T-cell (primary cell): ENCODE measurements at places on chromosomes 16 and 17. TPM values are rescaled to one million over a fixed set of nuclear protein-coding genes. Genes with fewer than 3 reads are reported as not detected.

Gene IFI35
- total RNA-seq = 27.0 TPM

Gene GNG13
- total RNA-seq = not detected

Gene TRAF7
- 25.6 TPM for total RNA-seq

DNA sequence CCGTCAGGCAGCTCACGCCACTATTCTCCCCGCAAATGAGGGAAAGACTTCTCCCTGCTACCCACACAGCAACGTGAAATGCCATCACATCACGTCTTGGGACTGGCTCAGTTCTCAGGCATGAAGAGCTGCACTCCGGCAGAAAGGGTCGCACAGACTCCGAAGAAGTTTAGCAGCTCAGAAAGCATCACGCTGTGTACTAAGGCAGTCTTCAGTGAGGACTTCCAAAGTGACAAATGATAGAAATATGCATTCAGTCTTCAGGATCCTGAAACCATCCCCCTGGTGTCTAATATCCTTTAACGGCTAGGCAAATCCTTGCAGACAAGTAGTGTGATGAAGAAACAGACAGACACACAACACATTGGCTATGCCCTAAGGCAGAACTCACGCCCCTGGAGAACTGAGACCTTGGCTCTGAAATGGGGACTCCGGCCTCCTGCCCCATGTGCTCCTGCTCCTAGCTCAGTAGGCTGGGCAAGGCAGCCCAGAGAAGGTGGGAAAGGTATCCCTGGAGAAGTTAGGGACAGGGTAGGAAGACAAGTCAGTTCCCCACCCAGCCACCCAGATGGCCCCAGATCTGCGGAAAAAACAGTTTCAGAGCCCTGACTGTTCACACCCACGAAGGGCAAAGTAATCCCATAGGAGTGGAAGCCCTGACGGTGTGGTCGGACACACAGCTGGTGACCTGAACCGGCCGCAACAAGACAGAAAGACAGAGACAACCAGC, 1.6 kb downstream of the XYLT1 start:
- peak overlapping the region; percentile 92 for H3K4me3 ChIP-seq
- DNase-seq = no peak
- H3K4me1 ChIP-seq = peaks cover 41% of the 10 kb centered on the region
- H3K27ac ChIP-seq = no peak overlapping the region
- peaks cover 2% of the 10 kb centered on the region for H3K36me3 ChIP-seq
- H3K27me3 ChIP-seq = no peaks in the 10 kb centered on the region

DNA sequence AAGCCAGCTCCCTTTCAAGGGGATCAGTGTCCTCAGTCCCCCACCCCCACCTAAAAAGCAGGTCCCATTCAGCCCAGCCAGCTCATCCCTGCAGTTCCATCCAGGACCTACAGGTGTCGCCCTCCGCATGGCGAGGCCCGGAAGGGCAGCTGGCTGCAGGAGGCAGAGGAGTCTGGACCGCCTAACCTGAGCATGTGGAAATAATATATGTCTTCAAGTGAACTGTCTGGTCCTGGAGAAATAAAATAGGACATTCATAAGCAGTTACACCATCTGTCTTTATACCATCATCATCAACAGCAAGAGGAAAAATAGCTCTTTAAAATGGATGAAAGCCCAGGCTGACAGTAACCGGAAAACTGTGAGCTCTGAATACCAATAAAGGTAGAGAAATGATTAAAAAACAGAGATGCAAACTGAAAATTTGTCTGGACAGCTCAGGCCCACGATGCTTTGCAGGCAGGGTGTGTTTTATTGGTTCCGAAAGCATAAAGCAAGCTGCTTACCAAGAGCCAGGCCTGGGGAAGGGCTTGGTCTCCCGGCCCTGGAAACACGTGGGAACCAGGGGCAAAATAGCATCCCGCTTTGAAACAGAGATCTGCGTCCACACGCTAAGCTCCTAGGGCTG, 215.2 kb downstream of the ZFHX3 start:
- H3K4me1 ChIP-seq = no peaks in the 10 kb centered on the region
- peak; percentile 12 for DNase-seq
- H3K27ac ChIP-seq = no peak overlapping the region
- no peaks in the 10 kb centered on the region for H3K36me3 ChIP-seq

DNA sequence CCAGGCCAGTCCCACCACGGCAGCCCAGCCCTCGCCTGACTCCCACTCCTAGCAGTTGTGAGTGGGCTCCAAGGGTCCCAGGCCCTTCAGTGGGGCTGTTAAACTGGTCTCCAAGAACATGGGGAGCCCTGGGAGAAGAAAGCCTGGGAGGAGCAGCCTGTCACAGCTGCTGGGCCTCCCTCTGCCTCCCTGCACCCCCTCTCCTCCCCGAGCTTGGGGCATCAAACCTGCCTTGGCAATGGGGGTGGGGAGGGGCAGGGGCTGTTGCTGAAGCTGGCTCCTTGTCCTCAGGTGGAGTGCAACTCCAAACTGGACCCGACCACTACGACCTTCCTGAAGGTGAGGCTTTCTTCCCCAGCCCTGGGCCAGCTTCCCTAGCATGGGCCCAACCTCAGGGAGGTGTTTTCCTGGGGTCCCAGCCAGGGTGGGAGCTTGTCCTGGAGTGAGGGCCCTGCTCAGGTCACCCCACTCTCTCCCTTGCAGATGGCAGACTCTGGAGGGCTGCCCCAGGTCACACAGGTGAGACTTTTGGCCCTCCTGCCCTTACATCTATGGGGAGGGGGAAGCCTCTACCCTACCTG, 6.6 kb upstream of the SETD6 start:
- no peaks in the 10 kb centered on the region for H3K36me3 ChIP-seq
- H3K4me3 ChIP-seq = no peak overlapping the region
- H3K4me1 ChIP-seq = no peaks in the 10 kb centered on the region
- peaks cover 10% of the 10 kb centered on the region for H3K27me3 ChIP-seq
- no peak overlapping the region for H3K27ac ChIP-seq

DNA sequence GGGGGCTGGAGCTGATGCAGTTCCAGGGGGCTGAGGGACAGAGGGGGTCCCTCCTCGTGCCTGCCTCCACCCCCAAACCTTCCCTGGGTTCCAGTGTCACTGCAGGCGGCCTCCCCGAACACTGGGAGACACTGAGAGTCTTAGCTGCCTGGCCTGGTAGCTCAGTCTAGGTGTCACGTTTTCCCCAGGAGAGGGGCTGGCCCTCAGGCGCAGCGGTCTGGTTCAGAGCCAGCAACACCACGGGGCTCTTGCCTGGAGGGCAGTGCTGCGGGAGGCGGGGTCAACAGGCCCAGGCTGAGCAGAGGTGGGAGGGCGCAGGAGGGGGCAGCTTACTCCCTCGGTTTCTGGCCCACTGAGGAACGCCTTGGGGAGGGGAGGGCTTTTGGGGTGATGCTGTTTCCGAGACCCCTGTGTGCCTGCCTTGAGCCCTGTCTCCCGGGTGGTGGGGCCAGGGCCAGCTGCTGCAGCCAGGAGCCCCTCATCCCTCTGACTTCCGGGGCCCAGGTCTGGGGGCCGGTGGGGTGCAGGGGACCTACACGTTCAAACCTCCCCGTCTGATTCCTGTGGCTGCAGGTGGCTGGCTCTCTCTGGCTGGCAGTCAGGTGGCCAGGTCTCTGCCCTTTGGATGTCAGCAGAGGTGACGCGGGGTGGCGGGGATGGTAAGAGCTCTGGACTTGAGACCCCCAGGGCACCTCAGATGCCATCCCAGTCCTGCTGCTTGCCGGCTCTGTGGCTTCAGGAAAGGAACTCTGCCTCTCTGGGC, 89.3 kb upstream of the GSE1 start:
- H3K4me3 ChIP-seq = no peak overlapping the region
- no peak for DNase-seq
- H3K4me1 ChIP-seq = peaks cover 5% of the 10 kb centered on the region
- peaks cover 40% of the 10 kb centered on the region for H3K27me3 ChIP-seq
- H3K27ac ChIP-seq = no peak overlapping the region

DNA sequence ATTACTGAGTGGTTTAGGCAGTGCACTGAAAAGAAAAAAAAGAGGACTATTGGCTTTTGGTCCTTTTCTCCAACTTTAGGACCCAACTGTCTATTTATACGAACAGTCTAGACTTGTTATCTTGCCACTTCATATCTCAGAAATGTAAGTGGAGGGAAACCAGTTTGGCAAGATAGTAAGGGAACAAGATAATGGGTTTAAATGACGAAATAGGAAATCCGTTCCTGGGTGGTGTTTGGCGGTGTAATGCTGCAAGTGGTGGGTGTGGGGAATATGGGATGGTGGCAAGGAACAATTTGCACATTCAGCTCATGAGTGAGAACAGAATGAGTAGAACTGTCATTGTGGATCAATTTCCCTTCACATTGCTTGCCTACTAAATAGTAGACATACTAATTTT, 44.7 kb downstream of the GRB7 start:
- peaks cover 2% of the 10 kb centered on the region for H3K36me3 ChIP-seq
- no peak for DNase-seq
- H3K4me3 ChIP-seq = no peak overlapping the region
- H3K27ac ChIP-seq = peak overlapping the region; percentile 91
- H3K4me1 ChIP-seq = peaks cover 52% of the 10 kb centered on the region

GRCh38 chr17:37295888-37296287, 79.9 kb upstream of the C17orf78 start:
- no peak overlapping the region for H3K4me3 ChIP-seq
- no peak overlapping the region for H3K27ac ChIP-seq
- no peak for DNase-seq
- no peaks in the 10 kb centered on the region for H3K4me1 ChIP-seq
- no peaks in the 10 kb centered on the region for H3K27me3 ChIP-seq

DNA sequence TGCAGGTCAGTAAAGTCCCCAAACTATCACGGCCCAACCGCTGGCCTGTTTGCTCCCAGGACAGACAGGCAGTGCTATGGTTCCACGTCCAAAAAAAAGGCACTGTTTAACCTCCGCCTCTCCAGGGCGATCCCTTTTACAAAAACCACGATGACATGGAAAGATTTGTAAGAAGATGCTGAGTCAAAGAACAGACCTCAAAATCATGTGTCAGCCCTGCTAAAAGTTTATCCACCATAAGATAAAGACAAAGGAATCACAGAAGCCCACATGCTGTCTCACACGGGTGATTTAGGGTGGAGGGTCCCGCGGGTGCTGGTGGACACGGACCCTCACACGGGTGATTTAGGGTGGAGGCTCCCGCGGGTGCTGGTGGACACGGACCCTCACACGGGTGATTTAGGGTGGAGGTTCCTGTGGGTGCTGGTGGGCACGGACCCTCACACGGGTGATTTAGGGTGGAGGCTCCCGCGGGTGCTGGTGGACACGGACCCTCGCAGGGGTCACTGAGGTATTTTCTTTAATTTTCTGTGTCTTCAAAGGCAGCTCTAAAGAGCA, 117.2 kb upstream of the METRNL start:
- peaks cover 2% of the 10 kb centered on the region for H3K4me1 ChIP-seq
- H3K36me3 ChIP-seq = no peaks in the 10 kb centered on the region
- no peaks in the 10 kb centered on the region for H3K27me3 ChIP-seq
- H3K27ac ChIP-seq = no peak overlapping the region
- no peak overlapping the region for H3K4me3 ChIP-seq

DNA sequence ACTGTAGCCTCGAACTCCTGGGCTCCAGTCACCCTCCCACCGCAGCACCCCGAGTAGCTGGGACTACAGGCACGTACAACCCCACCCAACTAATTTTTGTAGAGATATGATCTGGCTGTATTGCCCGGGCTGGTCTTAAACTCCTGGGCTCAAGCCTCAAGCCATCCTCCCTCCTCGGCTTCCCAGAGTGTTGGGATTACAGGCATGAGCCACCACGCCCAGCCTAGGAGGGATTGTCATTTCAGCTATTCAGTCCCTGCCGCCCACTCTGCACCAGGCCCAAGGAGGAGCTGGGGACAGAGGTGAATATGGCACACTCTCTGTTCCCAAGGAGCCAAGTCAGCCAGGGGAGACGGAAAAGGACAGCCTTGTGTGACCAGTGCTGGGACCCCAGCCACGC, 256.2 kb downstream of the PARN start:
- H3K36me3 ChIP-seq = no peaks in the 10 kb centered on the region
- H3K4me3 ChIP-seq = no peak overlapping the region
- no peak overlapping the region for H3K27ac ChIP-seq
- no peaks in the 10 kb centered on the region for H3K4me1 ChIP-seq
- no peak for DNase-seq
- no peaks in the 10 kb centered on the region for H3K27me3 ChIP-seq

DNA sequence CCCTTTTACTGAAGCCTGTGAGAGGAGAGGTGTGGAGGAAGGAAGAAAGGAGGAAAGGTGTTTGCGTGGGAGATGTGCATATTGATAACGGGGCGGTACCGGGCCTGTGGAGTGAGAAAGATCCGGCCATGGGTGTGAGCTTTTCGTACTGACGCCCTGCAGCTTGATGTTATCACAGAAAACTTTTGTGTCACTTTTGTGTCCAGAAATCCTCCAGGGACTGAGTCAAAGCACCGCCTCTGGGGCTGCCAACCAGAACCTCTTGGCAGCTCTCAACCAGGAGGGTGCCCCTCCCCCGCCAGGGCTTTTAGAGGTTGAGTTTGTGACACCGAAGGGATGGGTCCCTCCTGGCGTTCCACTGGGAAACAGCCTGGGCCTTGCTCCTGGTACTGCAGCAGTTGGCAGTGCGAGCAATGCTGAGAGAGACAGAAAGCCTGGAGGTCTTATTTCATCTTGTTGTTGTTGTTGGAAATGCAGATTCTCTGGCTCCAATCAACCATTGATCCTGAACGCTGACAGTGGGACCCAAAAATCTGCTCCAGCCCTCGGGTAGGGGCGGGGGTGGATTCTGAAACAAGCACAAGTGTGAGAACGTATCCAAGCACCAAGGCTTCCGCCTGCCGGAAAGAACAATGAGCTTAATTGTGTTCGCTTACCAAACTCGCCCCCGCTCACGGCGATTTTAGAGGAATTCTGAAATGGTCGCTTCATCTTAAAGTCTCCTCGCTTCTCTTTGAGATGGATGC, 65.0 kb downstream of the CRISPLD2 start:
- H3K27ac ChIP-seq = no peak overlapping the region
- H3K4me1 ChIP-seq = no peaks in the 10 kb centered on the region
- H3K4me3 ChIP-seq = no peak overlapping the region
- no peak for DNase-seq
- H3K36me3 ChIP-seq = no peaks in the 10 kb centered on the region

GRCh38 chr17:81148986-81149533, 16.2 kb upstream of the PVALEF start:
- no peaks in the 10 kb centered on the region for H3K4me1 ChIP-seq
- no peak overlapping the region for H3K27ac ChIP-seq
- no peak overlapping the region for H3K4me3 ChIP-seq
- no peaks in the 10 kb centered on the region for H3K27me3 ChIP-seq

GRCh38 chr17:59699218-59699617, 8.0 kb downstream of the PTRH2 start:
- peaks cover 60% of the 10 kb centered on the region for H3K36me3 ChIP-seq
- H3K27ac ChIP-seq = no peak overlapping the region
- DNase-seq = no peak
- H3K27me3 ChIP-seq = no peaks in the 10 kb centered on the region

GRCh38 chr17:45160447-45161287, 1.0 kb upstream of the HEXIM2 start:
- peak overlapping the region; percentile 100 for H3K27ac ChIP-seq
- H3K4me1 ChIP-seq = peaks cover 16% of the 10 kb centered on the region
- H3K27me3 ChIP-seq = no peaks in the 10 kb centered on the region
- H3K4me3 ChIP-seq = peak overlapping the region; percentile 94
- DNase-seq = peak; percentile 53
- no peaks in the 10 kb centered on the region for H3K36me3 ChIP-seq

GRCh38 chr17:8954339-8954738, 11.2 kb downstream of the PIK3R5 start:
- H3K4me3 ChIP-seq = peak overlapping the region; percentile 40
- no peaks in the 10 kb centered on the region for H3K36me3 ChIP-seq
- H3K4me1 ChIP-seq = peaks cover 75% of the 10 kb centered on the region
- H3K27ac ChIP-seq = peak overlapping the region; percentile 86
- no peaks in the 10 kb centered on the region for H3K27me3 ChIP-seq
